Stimulated activated CD4-positive, alpha-beta T cell treated with anti-CD3 and anti-CD28 coated beads, TNF-alpha, amount 100 ng/mL, for 4 hours (primary cell): ENCODE measurements at places on chromosomes 3 and 15.

DNA sequence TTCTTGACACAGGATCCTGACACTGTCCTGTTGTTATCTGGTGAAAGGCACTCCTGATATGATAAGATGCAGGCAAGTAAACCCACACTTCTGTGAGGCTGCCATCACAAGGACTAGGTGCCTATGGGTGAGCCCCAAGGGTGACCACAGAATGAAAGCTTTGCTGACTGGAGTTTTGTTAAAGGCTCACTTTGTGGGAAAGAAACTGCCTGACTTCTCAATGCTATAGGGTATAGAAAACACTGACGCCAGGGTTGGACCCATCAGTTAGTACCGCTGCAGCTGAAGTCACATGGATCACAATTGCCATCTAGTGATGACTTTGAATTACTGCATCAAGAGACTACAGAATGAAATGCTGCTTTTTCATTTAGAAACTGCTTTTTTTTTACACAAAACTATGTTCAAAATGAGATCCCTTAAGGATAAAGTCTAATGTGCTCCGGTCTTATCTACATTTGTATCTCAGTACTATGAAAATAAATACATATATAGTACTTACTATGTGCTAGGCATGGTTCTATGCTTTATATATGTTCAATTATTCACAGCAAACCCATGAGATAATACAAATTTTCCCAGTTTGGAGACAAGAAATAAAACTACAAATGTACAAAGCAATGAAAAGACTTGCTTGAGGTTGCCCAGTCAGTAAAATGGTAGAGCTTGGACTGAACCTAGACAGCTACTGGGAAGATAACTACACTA is 64.2 kb upstream of the CMSS1 start:
- DNase-seq, result no peak

GRCh38 chr3:120114981-120115380 is 20.7 kb upstream of the GSK3B start:
- DNase-seq, result no peak

GRCh38 chr15:44537735-44538240 is 841 bp downstream of the EIF3J start:
- no peak for DNase-seq

DNA sequence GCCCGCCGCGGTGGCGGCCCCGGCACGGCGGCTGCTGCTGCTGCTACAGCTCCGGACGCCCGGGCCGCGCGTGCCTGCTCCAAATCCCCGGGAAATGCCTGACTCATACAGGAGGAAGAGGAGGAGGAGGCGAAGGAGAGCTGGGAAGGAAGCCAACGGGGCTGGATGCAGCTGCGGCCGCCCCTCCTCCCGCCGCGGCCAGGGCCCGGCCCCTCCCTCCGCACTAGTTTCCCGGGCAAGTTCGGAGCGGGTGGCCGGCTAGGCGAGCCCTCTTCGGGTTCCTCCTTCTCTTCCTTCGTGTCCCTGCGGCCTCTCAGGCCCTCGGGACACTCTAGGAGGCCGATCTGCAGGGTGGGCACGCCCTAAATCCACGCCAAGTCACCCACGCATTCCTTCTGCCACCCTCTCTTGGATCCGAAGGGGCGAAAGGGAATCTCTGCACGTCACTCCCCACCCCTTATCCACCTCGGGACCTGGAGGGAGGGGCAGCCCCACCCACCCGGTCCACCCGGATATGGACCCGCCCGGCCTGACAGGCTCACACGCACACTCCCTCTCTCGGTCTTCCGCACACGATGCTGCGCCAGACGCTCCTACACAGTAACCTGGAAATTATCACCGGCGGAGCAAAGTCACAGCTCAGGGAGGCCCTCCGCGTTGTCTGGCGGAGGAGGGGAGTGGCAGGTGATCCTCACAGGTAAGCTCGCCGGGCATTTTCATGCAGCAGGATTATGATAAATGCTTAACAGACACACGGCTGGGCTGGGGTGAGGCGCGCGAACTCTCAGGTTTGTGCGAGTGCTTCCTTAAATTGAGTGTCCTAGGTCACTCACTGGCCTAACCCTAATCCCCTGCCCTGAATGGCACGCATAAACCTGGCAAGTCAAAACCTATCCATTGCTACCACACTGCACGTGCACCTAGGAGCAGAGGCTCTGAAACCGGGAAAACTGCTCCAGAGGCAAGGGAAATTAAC is at the start of the genes OSBPL10 and ZNF860:
OSBPL10 (minus strand) TSS at position 57 of the 976 bp plus-strand sequence. CDS start 83 bp downstream, outside the sequence.
ZNF860 (plus strand) TSS at position 545 of the 976 bp plus-strand sequence. CDS start 7,330 bp downstream, outside the sequence.
- peak; percentile 8 for DNase-seq

DNA sequence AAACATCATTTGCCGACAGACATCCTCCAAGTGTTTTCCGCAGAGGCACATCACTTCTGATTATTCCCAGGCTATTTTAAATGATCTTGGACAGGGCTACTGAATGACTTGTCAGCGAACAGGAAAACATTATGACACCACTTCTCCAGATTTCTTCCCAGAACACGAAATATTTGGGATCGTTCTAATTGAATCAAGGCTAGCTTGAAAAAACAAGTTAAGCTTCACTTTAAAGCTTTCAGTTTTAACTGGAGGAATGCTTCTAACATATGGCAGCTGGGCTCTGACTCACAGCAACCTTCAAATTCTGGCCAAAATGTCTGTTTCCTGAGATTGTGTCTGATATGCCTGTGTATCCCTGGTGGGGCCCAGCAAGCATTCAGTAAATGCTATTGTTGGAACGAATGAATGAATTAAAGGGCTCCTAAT is 127.0 kb upstream of the ICE2 start:
- no peak for DNase-seq

- DNase-seq, result no peak
These were observed 184.9 kb upstream of the UBE3A start for GRCh38 chr15:25623708-25624107.

DNA sequence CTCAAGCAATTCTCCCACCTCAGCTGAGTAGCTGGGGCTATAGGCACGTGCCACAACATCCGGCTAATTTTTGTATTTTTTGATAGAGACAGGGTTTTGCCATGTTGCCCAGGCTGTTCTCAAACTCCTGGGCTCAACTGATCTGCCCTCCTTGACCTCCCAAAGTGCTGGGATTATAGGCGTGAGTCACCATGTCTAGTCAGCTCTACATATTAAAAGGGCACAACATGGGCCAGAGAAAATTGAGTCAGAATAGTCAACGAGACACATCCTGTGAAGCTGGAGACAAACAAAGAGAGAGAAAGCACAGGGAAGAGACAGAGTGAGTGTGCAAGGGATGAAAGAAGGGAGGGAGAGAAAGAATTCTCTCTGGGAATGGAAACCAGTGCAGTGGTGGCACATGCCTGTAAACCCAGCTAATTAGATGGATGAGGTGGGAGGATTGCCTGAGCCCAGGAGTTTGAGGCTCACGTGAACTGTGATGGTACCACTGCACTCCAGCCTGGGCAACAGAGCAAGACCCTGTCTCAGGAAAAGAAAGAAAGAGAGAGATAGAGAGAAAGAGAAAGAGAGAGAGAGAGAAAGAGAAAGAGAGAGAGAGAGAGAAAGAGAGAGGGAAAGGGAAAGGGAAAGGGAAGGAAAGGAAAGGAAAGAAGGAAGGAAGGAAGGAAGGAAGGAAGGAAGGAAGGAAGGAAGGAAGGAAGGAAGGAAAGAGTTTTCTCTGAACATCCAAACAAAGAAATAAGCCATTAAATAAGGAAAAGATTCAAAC is 107.2 kb upstream of the SLC25A36 start:
- DNase-seq, result no peak

- DNase-seq, result no peak
These were observed 212.3 kb upstream of the LRRFIP2 start for GRCh38 chr3:37386627-37387230.

GRCh38 chr15:20367093-20367492 is 174.5 kb downstream of the GOLGA6L6 start:
- DNase-seq, result no peak

DNA sequence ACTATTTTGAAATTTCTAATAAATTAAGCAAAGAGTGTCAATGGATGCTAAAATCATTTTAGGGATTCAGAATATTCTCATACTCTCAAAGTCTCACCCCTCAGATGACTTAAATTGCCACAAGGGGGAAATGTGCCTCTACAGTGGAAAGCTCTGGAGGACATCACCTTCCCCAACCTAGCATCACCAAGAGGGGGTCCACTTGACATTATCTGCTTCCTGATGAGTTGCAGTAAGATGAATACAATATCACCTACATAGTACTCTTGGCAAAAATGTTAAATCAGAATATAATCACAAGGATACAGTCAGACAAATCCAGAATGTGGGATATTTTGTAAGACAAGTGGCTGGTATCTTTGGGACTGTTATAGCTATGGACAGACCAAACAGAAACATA is 290.1 kb downstream of the MFSD1 start:
- no peak for DNase-seq

GRCh38 chr3:66386011-66386924 is 114.6 kb downstream of the LRIG1 start:
- no peak for DNase-seq

- no peak for DNase-seq
These were observed 109.5 kb downstream of the CGGBP1 start for GRCh38 chr3:87949189-87949878.

GRCh38 chr3:14602804-14603644 is 48.5 kb upstream of the CCDC174 start:
- no peak for DNase-seq

DNA sequence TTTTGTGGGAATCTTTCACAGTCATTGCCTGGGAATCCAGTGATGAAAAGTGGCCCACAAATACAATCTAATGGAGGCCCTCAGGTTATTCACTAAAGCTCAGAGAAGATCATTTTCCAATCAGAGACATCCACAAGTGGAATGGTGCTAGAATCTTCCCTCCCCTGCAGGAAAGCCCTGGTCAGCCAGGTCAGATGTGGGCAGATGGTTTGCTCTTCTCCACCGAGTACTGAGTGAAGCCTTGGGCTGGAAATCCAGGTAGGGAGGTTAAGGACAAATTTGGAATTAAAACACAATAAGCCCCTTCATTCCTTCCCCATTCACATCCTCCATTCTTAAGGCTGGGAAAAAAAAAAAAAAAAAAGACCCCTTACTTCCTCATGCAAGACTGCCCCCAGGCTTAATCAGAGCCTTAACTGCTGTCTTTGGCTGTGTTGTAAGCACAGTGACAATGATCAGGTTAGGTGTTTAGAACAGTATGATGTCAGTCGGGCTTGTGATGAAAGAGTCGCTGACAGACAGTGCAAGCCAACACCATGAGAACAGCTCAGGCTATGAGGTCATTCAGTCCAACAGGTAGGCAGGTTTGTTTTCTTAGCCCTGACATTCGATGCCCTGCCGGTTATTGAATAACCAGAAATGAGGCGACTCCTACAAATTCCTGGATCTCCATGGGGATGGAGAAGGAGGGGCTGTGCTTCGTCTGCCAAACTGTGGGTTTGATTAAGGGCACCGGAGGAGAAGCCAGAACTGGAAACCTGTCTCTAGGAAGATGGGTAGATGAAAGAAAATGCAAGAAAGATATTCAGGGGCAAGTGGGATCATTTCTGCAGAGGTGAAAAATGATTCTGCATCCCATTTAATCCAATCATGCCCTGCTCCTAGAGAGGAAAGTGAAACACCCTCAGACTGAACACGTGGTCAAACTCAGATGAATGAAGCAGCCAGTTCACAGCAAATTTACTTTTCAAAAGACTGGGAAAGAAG is 23.5 kb upstream of the HES1 start:
- DNase-seq, result no peak

- no peak for DNase-seq
These were observed 26.4 kb upstream of the ATP8B4 start for GRCh38 chr15:50145451-50145872.

GRCh38 chr3:134344560-134344959 is 29.7 kb downstream of the AMOTL2 start:
- no peak for DNase-seq

- DNase-seq, result no peak
These were observed 46.8 kb downstream of the PCCB start for GRCh38 chr3:136296960-136297359.

GRCh38 chr15:75163150-75163564 is 38.5 kb upstream of the C15orf39 start:
- no peak for DNase-seq

DNA sequence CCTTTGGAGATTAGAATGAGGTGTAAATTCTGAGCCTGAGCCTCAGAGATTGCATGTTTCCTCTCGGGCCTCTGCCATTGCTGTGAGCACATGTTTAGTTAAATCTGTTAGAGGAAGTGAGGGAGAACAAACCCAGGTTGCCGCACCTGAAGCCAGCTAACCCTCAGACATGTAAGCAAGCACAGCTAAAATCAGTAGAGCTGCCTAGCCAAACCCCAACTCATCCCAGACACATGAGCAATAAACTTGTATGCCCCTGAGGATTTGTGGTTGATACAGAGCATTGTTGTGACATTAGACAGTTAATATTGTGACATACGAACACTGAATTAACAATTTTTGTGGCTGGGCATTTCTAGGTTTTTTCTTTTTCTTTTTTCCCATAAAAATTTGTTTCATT is 41.9 kb downstream of the NMD3 start:
- no peak for DNase-seq

DNA sequence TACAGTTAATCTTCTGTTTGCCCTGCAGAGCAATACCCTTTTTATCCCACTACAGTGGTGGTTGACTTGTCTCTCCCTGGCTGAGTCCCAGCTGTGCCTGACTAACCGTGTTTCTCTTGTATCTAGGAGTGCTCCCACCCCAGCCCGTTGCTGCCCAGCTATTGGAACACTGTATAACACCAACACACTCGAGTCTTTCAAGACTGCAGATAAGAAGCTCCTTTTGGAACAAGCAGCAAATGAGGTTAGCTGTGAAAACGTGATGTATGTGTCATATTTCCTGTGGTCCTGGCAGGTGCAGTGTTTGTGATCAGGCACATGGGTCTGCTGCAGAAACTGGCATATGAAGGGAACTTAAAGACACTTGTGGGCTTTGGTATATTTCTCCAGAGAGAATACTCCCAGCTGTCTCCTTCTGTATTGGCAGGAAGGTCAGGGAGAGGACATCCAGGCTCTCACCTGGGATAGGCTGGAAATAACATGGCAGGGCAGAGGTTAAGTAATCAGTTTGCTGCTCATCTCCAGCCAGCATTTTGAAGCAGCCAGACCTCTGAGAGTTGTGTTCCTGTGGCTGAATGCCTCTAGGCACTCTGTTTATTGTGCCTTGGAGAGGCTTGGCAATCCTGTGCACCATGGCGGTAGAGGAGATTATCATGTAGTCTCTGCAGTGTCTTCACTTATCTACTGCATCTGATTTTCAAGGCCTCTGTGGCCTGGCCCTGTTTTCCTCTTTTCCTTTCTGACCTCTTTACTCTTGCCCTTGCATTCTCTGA is 34.8 kb downstream of the ATG7 start:
- DNase-seq, result no peak

DNA sequence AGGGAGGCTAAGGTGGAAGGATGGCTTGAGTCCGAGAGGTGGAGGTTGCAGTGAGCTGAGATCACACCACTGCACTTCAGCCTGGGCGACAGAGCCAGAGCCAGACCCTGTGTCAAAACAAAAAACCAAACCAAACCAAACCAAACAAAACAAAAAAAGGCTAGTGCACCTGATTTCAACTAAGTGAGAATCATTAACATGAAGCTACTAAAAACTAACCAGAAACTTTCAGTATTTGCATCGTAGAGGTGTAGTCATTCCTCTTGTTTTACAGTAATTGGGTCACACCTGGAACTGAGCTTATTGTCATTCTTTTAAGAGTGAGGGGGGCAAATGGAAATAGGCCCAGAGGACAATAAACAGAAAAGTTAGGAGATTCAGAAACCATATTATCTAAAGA is 58.5 kb downstream of the ST6GAL1 start:
- DNase-seq, result no peak
